ENCODE measurements at places on chromosomes 6 and 20.

DNA sequence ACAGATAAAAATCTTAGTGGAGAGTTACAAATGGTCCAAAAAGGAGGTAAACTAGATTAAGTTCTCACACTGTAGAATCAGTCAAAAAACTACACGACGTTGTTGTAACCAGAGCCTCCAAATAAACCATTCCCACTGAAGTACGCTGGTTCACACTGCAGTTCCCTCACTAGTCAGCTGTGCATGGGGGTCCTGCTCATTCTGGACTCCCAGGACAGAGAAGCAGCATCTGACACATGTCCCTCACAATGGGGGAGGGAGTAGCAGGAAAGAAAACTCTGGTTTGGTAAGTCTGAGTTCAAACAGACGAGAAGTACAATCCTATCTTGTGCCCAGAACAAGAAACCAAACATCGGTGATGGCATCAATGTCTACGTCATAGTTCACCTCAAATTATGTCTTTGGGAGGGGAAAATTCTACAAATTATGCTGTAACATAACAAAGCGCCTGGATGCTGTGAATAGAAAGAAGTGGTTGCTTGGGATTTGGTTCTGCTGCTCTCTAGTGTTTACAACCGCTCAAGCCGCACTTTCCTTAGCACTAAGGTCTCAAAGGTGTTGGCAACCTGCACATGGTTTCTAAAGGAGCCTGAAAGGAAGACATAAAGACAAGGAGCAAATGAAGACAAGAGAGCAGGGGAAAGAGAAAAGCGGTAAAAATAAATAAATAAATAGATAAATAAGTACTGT lies 208.0 kb downstream of the GMDS start:
- DNase-seq, result no peak

GRCh38 chr20:43937591-43937990 lies 22.9 kb downstream of the TOX2 start:
- DNase-seq, result no peak

GRCh38 chr6:121526282-121526681 lies 90.8 kb downstream of the GJA1 start:
- no peak for DNase-seq

DNA sequence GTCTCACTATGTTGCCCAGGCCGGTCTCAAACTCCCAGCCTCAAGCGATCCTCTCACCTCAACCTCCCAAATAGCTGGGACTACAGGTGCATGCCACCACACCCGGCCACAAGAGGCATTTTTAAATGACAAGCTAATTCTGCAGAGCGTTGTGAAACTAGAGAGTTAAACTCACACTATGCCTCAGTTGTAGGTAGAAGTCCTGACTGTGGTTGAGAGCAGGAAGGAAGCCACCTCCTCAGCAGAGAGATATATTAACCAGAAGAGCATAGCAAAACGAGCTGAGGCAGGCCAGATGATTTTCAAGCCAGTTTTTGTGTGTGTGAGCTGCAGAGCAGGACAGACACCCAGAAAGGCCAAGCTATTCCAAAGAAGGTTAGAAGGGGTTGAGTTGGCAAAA lies 150.3 kb downstream of the MBOAT1 start:
- DNase-seq, result no peak

GRCh38 chr20:39777610-39778009 lies 815.5 kb downstream of the DHX35 start:
- no peak for DNase-seq

DNA sequence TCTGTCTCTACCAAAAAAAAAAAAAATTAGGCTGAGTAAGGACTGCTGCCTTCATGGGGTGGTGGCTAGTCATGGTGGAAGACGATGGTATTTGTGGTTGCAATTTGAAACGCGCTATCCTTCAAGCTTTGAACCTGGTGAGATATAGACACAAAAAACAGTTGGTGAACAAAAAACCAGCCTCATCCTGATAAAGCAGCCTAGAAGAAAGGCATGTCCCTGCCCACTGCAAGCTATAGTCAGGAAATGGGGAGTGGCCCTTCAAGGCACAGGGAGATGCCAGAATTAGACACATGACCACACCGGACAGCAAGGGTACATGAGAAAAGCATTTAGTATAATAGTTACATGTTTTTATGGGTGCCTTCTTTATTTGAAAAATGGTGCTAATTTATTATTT lies 193.6 kb downstream of the NFATC2 start:
- DNase-seq, result no peak

DNA sequence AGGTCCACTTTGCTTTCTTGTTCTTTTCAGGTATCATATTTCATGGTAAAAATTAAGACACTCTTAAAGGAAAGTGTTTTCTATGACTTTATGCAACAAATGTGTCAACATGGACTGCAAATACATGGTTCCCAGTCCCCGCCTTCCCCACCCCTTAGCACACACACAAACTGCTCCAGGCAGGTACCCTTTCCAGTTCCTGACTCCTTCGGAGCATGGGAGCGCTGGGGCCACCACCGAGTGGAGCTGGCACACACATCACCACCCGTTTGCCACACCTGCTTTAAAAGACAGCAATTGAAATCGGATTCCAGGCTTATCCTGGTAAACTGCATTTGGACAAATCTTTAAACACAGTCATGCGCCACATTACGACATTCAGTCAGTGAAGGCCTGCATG lies 22.2 kb downstream of the RNASET2 start:
- no peak for DNase-seq

DNA sequence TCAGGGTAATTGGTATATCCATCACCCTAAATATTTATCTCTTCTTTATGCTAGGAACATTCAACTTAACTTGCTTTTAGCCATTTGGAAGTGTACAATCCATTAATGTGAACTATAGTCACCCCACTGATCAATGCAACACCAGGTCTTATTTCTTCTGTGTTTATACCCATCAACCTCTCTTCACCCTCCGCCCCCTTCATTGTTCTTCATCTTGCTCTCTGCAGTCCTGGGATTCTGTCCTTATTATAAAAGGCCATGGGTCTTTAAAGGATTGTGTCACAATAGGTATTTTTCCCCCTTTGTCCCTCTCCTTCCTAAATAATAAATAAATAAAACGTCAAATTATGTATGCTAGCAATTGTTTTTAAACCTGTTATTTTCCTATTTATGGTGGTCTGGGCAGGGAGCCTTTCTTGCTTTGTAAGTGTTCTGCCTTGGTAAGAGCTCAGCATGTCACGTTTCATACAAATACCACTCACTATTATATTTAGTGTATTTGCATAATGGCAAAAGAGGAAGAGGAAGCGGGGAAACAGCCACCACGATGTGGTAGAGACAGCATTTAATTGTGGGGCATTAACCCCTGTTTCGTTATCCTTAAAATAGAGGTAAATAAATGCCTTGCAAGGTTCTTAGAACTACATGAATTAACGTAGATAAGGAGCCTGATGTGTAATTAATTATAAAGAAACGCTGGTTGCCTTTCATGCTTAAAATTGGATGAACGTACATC lies 1.9 kb downstream of the ABRACL start:
- no peak for DNase-seq

DNA sequence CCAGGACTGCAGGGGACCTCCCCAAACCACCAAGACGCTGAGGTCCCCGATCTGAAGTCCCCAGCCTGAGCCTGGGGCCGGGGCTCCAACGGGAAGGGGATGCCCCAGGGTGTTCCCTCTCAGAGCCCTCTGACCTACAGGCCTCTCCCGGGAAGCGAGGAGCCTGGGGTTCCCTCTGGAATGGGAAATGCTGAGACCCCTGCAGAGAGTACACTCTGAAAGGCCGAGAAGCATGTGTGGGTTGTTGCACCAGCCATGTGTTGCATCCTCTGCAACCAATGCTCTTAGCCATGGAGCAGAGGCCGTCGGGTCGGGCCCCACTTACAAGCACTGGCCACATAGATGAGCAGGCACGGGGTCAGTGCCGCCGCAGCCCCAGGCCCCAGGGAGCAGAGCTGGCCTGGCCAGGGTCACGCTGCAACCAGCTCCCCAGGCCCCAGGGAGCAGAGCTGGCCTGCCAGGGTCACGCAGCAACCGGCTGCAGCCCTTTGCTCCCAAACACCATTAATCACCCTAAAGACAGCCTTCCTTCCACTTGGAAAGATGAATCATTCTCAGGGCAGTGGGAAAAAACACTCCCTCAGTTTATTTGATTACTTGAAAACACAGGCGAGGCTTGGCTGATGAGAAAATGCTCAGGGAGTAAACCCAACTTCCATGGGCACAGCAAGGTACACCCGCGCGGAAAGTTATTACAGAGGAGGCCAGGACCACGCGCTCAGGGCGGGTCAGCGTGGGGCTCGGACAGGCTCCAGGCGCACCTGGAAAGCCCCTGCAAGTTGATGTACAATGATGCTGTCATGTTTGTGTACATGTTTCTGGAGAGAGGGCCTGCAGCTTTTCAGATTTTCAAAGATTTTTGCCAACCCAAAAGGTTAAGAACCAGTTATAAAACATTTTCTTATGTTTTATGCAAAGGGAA lies 78.0 kb upstream of the AFDN start:
- DNase-seq, result no peak
